ENCODE measurements at places on chromosomes 2 and 18. TPM values are rescaled to one million over a fixed set of nuclear protein-coding genes. Genes with fewer than 3 reads are reported as not detected.

Gene SIX3
- total RNA-seq: 0.10 TPM

Gene CREG2
- not detected for total RNA-seq

Gene SLC11A1
- total RNA-seq: 0.21 TPM

Gene MAP3K2
- total RNA-seq: 58.5 TPM

Gene TUBA3E
- total RNA-seq: not detected

Gene C2orf80
- total RNA-seq: not detected

Gene NYAP2
- total RNA-seq: not detected

Gene CFAP221
- total RNA-seq: not detected

Gene E2F6
- total RNA-seq: 8.4 TPM

GRCh38 chr2:171084128-171084527, 76.6 kb downstream of the TLK1 start:
- H3K27me3 ChIP-seq: no peaks in the 10 kb centered on the region
- no peak overlapping the region for H3K4me3 ChIP-seq
- DNase-seq: no peak
- peaks cover 15% of the 10 kb centered on the region for H3K36me3 ChIP-seq
- no peak overlapping the region for H3K27ac ChIP-seq

DNA sequence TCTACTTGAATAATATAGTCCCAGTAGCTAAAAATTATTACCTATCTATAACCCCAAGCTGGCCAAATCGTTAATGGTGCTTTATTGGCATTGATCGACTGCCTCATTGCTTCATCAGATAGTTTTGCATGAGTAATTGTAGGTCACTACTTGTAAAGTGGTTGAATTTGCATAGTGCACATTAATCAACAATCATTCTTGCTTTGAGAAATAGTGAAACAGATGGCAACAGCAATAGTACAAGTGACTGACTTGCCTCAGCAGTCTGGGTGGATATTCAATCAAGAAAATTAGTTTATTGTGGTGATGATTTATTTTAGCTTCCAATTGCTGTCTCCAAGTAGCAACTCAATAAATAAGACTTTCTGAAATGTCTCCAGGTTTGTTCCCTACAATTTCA, 117.8 kb upstream of the NRXN1 start:
- no peaks in the 10 kb centered on the region for H3K36me3 ChIP-seq
- H3K27ac ChIP-seq: no peak overlapping the region
- no peak for DNase-seq
- H3K4me3 ChIP-seq: no peak overlapping the region
- H3K4me1 ChIP-seq: no peaks in the 10 kb centered on the region
- no peaks in the 10 kb centered on the region for H3K27me3 ChIP-seq

DNA sequence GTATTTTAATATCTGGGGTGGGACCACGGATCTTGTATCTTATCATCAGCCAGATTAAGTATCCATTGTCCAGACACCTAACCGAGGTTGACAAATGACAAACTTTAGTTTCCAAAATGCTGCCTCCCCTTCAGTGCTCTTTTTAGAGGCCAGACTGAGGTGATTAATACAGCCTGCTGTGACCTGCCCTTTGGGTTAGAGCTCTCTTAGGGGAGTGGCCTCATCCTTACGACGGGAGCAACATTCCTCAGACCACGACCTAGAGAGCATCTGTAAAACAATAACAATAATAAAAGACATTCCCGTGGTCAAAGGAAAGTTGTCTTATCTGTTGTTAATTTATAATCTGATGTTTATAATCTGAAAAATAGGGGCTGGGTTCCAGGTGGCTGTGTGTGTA, 405.3 kb downstream of the LPIN1 start:
- H3K27me3 ChIP-seq: peaks cover 6% of the 10 kb centered on the region
- no peak overlapping the region for H3K27ac ChIP-seq
- H3K4me1 ChIP-seq: no peaks in the 10 kb centered on the region
- DNase-seq: no peak
- no peaks in the 10 kb centered on the region for H3K36me3 ChIP-seq

DNA sequence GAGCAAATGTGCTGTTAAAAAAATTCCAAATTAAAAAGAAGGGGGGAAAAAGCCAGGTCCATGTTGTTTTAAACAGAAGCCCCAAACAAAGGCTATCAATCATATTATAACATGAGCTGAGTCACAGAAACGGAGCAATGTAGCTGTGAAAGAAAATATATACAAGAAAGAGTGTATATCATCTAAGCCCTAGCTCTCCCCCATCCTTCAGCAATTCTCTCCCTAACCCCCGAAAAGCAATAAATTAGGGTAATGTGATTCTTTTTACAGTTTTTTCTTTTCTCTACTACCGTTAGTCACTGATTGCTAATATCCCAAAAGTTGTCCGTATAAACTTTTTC, 25.3 kb downstream of the FEZ2 start:
- H3K27ac ChIP-seq: no peak overlapping the region
- no peak overlapping the region for H3K4me3 ChIP-seq
- H3K27me3 ChIP-seq: no peaks in the 10 kb centered on the region
- H3K36me3 ChIP-seq: peaks cover 31% of the 10 kb centered on the region
- no peaks in the 10 kb centered on the region for H3K4me1 ChIP-seq

GRCh38 chr2:233060980-233061590, 943 bp downstream of the INPP5D start:
- DNase-seq: no peak
- H3K36me3 ChIP-seq: peaks cover 50% of the 10 kb centered on the region
- no peaks in the 10 kb centered on the region for H3K27me3 ChIP-seq
- H3K27ac ChIP-seq: peak overlapping the region; percentile 91
- H3K4me3 ChIP-seq: peak overlapping the region; percentile 98

GRCh38 chr2:99338029-99338585, 918 bp downstream of the EIF5B start:
- H3K27me3 ChIP-seq: no peaks in the 10 kb centered on the region
- H3K4me1 ChIP-seq: peaks cover 37% of the 10 kb centered on the region
- DNase-seq: no peak
- H3K4me3 ChIP-seq: no peak overlapping the region
- H3K36me3 ChIP-seq: peaks cover 5% of the 10 kb centered on the region
- H3K27ac ChIP-seq: no peak overlapping the region

- no peaks in the 10 kb centered on the region for H3K4me1 ChIP-seq
- no peak overlapping the region for H3K4me3 ChIP-seq
- no peak overlapping the region for H3K27ac ChIP-seq
These were observed 65.8 kb downstream of the CD8B2 start for GRCh38 chr2:106552921-106553320.

- no peak overlapping the region for H3K27ac ChIP-seq
- H3K36me3 ChIP-seq: peaks cover 17% of the 10 kb centered on the region
- no peaks in the 10 kb centered on the region for H3K27me3 ChIP-seq
- DNase-seq: no peak
- H3K4me3 ChIP-seq: no peak overlapping the region
- H3K4me1 ChIP-seq: no peaks in the 10 kb centered on the region
These were observed 68.2 kb downstream of the ADI1 start for GRCh38 chr2:3451169-3451568.

DNA sequence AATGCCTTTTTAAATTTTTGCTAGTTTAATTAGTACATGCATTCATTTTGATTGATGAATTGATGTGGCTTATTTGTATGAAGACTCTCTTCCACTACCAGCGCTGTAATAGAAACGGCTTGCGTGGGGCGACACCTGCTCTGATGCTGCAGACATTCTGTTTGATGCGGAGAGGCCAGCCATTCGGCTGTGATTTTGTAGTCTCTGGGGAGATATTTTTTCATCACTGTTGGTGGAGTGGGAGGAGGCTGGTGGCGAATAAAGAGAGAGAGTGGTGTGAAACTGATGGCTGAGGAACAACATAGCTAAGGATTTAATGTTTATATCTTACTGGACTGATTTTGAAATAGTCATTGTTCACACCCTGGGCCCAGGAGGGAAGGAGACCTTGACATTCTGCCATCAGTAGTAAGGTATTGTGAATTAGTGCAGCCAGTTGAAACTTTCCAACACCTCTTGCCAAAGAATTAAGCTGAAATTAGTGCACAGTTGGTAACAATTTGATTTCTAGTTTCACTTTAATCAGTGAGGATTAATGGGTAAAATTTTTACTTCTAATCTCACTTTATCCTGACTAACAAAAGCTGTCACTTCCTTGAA, 224.1 kb downstream of the MTX2 start:
- H3K27ac ChIP-seq: no peak overlapping the region
- no peak overlapping the region for H3K4me3 ChIP-seq
- H3K36me3 ChIP-seq: no peaks in the 10 kb centered on the region
- peaks cover 10% of the 10 kb centered on the region for H3K4me1 ChIP-seq
- H3K27me3 ChIP-seq: peaks cover 25% of the 10 kb centered on the region

- H3K27ac ChIP-seq: no peak overlapping the region
- H3K4me3 ChIP-seq: no peak overlapping the region
- no peaks in the 10 kb centered on the region for H3K36me3 ChIP-seq
- no peaks in the 10 kb centered on the region for H3K27me3 ChIP-seq
These were observed 78.8 kb upstream of the CAPN13 start for GRCh38 chr2:30886080-30886479.

GRCh38 chr2:218721934-218722333, 11.3 kb downstream of the TTLL4 start:
- H3K36me3 ChIP-seq: peaks cover 13% of the 10 kb centered on the region
- no peaks in the 10 kb centered on the region for H3K27me3 ChIP-seq
- no peak overlapping the region for H3K4me3 ChIP-seq
- no peak for DNase-seq
- peaks cover 22% of the 10 kb centered on the region for H3K4me1 ChIP-seq

GRCh38 chr2:152134488-152135280, 35.8 kb upstream of the CACNB4 start:
- H3K27ac ChIP-seq: no peak overlapping the region
- DNase-seq: peak; percentile 27

DNA sequence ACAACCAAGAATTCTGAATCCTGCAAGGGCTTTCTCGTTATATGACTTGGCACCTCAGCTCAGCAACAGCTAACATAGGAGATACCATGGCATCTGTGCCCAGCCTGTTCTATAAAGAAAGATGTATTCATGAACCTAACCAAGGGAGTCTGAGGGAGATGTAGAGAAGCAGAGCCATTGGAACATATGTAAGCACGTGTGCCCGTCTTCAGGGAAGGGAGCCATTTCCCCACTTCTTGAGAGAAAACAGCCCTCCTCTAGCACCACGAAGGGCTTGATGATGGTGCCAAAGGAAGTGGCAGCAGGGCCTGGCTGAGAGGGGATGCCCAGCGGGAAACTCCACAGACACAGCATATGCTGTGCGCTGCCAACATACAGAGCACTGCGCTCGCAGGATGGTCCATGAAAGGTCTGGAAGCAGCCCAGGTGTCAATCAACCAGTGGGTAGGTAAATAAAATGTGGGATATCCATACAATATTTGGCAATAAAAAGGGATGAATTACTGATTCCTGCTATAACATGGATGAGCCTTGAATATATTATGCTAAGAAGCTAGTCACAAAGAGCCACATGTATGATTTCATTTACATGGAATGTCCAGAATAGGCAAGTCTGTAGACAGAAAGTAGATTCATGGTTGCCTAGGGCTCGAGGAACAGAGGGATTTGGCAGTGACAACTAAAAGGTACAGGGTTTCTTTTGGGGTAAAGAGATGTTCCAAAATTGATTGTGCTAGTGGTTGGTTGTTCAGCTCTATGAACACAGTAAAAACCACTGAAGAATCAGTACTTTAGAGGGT, 16.1 kb downstream of the TMEM247 start:
- no peaks in the 10 kb centered on the region for H3K36me3 ChIP-seq
- peaks cover 20% of the 10 kb centered on the region for H3K27me3 ChIP-seq
- H3K27ac ChIP-seq: no peak overlapping the region

DNA sequence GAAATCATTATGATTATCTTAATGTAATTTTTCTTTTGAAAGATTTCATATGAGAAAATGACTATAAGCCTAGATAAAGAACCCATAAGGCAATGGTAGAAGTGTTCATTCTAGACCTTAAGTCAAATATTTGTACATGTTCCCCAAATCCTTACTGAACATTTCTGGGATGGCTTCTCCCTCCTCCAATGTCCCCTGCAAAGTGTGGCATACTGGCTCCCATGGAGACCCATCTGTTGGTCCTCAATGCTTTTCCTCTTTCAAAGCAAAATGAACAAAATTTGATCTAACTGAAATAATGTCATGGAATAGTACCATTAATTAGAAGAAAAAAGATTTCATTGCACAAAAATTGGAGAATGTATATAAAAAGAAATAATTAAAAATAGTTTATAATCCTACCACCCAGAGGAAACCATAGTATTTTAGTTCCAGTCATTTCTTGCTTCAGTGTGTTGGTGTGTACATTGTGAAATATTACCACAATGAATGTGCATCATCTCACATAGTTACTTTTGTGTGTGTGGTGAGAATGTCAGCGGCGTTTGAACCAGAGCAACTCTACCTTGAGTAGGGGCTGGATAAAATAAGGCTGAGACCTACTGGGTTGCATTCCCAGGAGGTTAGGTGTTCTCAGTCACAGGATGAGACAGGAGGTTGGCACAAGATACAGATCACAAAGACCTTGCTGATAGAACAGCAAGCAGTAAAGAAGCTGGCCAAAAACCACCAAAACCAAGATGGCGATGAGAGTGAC, 181.3 kb downstream of the UXS1 start:
- H3K4me3 ChIP-seq: no peak overlapping the region
- H3K27ac ChIP-seq: no peak overlapping the region
- H3K27me3 ChIP-seq: no peaks in the 10 kb centered on the region
- peaks cover 11% of the 10 kb centered on the region for H3K36me3 ChIP-seq

- H3K4me1 ChIP-seq: no peaks in the 10 kb centered on the region
- DNase-seq: no peak
- no peak overlapping the region for H3K27ac ChIP-seq
- H3K36me3 ChIP-seq: no peaks in the 10 kb centered on the region
These were observed 61.4 kb upstream of the ASAP2 start for GRCh38 chr2:9145109-9145751.

All from activated CD8-positive, alpha-beta T cell treated with anti-CD3 and anti-CD28 coated beads, Interleukin-2, amount 10 ng/mL, durations not matched to agents 7 days and 5 days (primary cell).